ENCODE measurements at places on chromosomes 4 and X.

DNA sequence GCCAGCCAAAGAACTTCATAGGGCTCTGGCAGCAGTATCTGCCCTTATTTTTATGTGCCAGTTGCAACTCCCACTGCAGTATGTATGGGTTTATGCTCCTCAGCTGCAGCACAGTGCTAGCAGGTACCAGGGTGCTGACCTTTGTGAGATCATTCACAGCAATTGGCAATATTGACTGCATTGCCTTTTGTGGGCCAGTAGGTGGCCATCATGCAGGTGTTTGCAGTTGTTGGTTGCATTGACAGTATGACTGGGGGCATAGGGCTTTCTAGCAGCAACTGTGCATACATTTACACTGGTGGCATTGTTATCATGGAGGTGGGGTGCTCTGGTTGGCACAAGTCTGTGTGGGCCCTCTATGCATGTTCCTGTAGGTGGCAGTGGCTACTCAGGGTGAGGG, 42.5 kb downstream of the FAAH2 start:
- no peak for DNase-seq

GRCh38 chr4:48033412-48033811, 16.8 kb downstream of the NIPAL1 start:
- no peak for DNase-seq

DNA sequence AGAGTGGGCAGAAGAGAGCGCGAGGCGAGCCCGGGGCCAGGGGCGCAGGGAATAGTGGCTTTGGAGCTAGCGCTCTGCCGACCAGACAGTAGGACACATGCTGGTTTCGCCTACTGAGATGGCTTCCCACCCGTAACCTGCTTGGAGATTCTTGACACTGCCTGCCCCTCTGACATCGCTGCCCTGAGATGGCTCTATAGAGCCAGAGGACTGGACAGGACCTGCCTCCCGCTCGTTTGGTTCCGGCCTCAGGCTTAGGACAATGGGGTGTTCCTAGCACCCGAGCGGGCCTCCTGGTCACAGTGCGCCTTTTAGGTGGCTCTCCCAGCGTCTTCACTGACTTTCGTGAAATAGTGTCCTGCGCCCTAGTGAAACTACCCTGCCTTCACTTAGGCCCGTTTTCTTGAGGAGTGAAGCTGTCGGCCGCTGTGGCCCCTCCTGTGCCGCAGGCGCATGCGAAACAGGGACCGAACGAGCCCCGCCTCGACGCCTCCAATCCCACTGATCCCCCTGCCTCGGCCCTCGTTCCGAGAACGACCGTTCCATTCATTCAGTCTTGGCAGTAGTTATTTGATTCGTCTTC, 608 bp downstream of the TAF1 start:
- DNase-seq: peak; percentile 4

GRCh38 chr4:26863512-26863911, 2.9 kb downstream of the STIM2 start:
- no peak for DNase-seq

DNA sequence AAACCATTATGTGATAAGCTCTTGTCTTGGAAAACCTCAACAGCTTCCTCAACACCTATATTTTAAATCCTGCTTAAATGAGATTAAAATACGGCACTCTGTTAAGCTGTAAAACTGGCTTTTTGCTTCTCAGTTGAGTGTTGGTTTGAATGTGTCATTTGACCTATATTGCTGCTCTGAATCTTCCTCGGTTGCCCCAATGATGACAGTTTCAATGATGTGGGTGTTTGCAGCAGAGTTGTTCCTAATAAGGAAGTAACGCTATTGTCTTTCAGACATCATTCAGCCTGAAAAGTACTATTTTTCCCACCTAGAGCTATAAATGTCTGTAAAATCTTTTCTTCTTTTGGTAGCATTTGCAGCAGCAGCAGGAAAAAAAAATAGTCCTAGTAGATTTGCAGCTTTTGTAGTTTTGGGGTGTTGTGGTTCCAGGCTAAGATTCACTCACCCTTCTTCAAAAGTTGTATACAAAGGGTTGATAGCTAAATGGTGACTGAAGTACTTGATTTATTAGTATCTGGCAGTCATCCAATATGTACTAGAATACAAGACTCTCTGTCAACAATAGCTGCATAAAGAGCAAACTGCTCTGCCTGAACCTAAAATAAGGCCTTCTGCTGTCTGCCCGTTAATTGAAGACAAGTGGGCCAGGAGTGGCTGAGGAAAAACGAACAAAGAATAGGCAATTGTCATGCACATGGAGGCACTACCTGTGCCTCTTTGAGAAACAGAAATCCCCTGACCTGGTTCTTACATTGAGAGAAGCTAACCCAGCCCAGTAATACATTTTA, 333.1 kb downstream of the IL1RAPL1 start:
- no peak for DNase-seq

- DNase-seq: no peak
These were observed at the start of gene SLC9B2 for GRCh38 chr4:103076747-103077347. SLC9B2 (minus strand) TSS chr4:103076761; CDS start chr4:103067550, 9,211 bp downstream.

DNA sequence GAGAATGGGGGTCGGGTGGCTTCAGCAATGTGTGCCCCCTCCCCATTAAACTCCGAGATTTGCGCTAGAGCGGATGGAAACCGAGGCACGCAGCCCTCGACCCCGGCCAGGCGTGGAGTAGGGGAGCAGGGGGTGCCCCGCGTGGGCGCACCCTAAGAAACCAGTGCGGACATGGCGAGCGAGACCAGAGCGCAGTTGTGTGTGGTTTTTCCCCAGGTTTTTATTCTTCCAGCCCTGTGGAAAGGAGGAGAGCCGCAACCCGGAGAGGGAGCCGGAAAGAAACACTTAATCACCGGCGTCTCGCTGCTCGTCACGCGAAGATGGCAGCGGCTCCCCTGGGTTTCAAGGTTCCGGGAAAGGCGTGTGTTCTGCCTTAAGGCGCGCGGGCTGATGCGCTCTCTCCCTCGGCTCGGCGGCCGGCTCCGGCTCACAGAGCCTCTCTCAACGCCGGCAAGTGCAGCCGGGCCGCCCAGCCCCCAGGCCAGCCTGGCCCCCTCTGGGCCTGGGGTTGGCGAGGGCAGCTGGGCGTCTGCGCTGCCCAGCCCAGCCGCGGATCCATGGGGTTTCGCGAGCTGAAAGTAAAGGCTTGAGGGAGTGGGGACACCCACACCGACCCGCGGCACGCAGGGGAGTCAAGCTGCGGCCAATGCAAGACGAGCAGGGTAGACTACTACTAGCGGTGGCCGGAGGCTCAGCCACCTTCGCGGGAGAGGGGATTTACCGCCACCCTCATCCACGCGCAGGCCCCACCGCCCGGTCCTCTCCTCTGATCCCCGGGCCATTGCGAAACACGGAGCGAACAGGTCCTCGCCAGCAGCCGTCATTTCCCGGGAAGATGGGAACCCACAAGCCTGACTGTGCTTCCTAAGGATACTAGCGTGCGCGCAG, 74.0 kb upstream of the BCOR start:
- DNase-seq: no peak

DNA sequence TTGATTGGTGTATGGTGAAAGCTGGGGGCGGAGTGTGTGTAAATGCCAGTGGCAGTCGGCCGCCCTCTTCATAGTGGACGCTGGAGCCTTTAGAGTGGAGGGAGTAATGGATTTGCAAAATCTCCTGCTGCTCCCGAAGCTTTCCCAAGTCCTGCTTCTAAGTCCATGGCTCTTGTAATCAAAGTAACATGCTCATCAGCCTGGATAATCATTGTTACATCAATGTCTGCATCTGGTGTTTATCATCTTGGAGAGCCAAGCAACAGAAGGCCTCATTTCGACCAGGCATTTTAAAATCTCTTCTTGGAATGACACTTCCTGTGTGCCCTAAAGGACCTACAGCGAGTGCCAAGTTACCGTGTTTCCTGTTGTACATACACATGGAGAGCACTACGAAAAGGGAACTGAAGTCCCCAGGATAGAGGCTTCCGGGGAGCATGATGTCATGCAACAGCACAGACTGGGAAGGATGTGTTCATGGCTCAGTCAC, 32.2 kb downstream of the UNC5C start:
- DNase-seq: no peak

- DNase-seq: no peak
These were observed 111.5 kb downstream of the POLA1 start for GRCh38 chrX:24805201-24805600.

GRCh38 chr4:127174616-127175015, 458.1 kb upstream of the INTU start:
- no peak for DNase-seq

DNA sequence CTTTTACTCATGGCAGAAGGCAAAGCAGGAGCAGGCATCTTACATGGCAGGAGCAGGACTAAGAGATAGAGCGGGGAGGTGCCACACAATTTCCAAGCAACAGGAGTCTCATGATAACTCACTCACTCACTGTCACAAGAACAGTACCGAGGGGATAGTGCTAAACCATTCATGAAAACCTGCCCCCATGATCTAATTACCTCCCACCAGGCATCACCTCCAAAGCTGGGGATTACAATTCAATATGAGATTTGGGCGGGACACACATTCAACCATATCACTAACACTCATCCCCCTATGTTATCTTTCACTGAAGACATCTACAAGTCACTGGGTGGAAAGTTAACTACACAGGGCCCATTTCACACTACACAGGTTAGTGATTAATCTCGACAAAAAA, 25.4 kb upstream of the GLRB start:
- DNase-seq: no peak

- no peak for DNase-seq
These were observed 81.8 kb upstream of the TRPC5 start for GRCh38 chrX:112164420-112164819.

GRCh38 chr4:1285151-1285789, 4.4 kb upstream of the MAEA start:
- DNase-seq: no peak

- DNase-seq: no peak
These were observed 20.5 kb upstream of the BLTP1 start for GRCh38 chr4:122131562-122132157.

GRCh38 chrX:47361538-47362511, 8.6 kb upstream of the ZNF157 start:
- no peak for DNase-seq

DNA sequence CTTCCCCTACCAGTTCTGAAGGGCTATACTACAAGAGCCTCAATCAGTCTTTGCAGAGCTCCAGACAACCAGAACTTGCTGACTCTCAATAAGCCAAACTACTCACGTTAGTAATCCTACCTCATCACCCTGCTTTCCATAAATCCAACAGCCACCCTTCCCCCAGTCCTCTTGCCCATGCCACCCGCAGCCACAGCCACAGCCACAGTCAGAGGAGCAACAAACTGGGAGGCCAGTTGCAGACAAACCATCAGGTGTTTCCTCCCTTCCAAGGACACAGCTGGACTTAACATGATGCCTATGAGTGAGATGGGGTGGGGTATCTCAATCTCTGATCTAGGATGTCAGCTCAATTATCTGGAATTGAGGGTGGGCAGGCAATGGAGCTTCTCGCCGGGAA, 1.0 kb downstream of the GABRA3 start:
- DNase-seq: no peak

DNA sequence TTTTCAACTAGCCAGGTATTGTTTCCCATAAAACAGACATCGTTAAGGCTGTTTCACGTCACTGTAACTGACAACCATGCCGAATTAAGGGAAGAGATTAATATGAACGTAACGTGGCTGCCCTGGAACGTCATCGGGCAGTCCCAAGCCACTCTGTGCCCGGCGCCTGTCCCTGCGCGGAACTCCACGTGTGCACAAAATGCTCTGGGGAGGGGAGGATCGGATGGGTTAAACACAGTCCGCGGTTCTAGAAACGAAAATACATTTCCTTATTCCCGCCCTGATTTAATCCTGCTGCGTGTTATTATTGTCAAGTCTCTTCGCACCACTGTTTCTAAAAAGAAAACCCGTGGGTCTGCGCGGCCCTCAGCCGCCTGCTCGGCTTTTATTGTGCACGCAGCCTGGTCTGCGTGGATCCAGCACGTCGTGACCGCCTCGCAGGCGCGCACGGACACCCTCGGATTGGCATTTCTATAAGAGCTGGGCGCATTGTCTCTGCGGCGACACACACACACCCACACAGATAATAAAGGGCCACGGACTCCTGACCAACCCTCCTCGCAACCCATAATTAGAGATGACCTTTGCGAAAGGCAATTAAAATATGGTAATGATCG, 69.6 kb upstream of the BCOR start:
- no peak for DNase-seq

- peak; percentile 62 for DNase-seq
These were observed 8.1 kb upstream of the GSX2 start for GRCh38 chr4:54091637-54092404.

DNA sequence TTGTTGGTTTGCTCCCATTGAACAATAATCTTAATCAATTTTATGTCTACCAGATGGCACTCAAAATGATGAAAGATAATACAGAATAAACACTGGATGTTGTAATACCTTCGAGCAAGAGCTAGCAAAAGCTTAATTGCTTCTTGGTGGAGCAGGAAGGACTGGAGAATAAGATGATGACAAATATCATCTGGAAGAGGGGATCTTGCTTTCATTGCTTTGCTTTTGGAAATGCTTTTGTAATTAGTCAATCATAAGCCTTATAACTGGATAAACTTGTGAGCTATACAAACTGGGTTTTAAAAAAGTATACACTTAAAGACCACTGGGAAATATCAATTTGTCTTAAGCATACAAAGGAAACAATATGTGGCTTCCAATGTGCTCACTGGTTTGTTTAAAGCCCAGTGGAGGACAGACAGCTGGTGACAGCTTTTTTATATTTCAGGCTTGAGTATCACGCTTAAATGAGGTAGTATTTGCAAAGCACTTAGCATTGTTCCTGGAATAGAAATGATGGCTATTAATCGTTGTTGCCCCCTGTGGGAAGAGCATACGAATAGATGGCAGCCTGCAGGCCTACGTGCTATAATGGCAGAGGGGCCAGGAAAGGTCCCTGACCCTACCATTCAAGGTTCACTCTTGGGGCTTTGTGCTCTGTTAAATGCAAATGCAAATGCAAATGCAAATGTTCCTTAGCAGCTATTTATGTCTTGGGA, 61.2 kb downstream of the TMEM150C start:
- DNase-seq: no peak

GRCh38 chr4:36665985-36666527, 384.6 kb downstream of the DTHD1 start:
- no peak for DNase-seq

DNA sequence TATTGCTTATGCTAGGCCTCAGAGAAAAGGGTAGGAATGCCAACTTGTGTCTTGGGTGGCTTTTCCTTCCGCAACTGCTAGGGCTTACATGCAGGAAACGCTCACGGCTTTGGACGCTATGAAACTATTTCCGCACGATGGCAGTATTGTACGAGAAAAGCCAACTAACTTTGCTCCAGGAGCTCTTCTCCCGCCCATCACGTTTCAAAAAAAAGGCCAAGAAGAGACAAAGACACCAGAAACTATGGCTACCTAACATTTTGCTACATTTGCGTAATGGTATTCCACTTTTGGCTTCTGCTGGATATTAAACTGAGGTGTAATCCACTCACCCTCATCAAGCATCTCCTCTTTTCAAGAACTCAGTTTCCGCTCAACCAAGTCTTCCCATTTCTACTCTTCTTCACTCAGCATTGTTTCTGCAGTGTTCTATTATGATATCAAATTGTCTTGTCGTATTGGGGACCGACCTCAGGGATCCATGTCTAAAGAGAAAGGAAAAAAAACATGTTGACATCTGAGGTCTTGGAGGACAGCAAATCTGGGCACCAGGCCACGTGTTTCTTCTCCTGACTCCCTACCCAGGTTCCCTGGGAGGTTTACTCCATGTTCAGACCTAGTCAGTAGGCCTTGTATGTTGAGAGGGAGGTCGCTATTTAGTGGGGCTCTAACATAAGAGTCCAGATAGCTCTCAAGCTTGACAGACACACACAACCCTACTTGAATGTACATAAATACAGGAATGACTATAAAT, 239.4 kb upstream of the STK26 start:
- no peak for DNase-seq
